ENCODE measurements at places on chromosomes 16 and 17. TPM values are rescaled to one million over a fixed set of nuclear protein-coding genes. Genes with fewer than 3 reads are reported as not detected.
A peak's percentile ranks its signal among the peaks of the same experiment; 100 is the strongest.

- DNase-seq: no peak
These were observed 152.6 kb upstream of the PMFBP1 start for GRCh38 chr16:72324578-72324977.

DNA sequence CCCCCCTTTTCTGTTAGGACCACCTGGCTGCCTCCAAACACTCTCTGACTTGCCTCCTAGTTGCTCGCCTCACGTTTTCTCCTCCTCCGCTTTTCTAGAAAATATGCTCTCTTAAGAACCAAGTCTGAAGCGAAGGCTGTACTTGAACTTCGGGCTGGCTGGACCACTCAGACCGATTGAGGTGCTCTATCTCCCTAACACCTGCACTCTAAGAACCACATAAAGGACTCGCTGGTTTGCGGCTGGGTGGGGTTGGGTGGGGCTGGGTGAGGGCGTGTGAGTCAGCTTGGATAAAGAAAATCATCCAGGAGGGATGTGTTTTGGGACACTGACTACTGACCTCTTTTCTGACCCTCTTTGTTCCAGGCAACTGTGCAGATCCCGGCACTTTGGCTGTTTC is 22.9 kb upstream of the TMEM220 start:
- DNase-seq: no peak

- DNase-seq: no peak
These were observed 2.5 kb upstream of the STARD3 start for GRCh38 chr17:39634384-39634871.

DNA sequence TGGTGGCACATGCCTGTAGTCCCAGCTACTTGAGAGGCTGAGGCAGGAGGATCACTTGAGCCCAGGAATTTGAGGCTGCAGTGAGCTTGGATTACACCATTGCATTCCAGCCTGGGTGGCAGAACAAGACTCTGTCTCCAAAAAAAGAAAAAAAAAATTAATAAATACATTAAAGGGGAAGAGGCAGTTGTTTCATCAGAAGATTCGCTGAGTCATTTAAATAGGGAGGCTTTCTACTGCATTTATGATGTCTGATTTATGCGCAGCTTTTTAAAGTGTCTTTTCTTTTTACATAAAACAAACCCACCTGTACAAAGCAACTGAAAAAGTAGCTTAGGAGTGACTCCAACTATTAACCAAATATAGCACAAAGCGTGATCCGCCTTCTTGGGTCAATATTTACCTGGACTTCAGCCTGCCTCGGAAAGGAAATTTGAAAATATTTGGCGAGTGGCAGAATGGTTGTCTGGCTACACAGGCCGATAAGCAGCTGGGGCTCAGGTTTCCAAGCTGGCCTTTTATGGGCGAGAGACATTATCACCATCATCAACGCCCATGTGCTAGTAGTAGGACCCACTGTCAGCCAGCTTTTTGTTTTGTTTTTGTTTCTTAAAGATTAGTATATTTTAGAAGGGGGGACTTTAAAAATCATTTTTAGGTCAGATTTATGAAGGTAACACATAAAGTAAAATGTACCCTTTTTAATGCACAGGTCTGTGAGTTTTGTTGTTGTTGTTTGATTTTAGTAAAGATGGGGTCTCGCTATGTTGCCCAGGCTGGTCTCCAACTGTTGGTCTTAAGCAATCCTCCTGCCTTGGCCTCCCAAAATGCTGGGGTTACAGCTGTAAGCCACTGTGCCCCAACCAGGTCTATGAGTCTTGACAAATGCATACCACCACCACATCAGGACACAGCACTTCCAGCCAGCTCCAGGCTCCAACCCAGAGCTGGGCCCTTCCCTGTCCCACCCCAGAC is 42.5 kb upstream of the RASD1 start:
- no peak for DNase-seq

DNA sequence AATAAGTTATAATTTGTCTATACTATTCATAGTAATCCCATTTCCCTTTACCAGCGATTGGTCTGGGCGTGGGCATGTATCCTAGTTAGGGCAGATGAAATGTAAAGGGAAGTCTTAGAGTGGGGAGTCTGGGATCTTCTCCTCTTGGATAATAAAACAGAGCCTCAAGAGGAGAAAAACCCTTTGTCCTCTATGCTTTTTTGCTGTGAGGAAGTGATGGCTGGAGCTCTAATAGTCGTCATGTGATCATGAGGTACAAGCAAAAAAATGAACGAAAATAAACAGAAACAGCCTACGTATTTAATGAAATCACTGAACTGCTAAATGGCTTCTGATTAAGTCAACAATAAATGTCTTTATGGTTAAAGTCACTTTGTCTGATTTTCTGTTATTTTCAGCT is 26.8 kb downstream of the EFCAB5 start:
- no peak for DNase-seq

- no peak for DNase-seq
These were observed 43.9 kb downstream of the CHD9 start for GRCh38 chr16:53098526-53099317.

- no peak for DNase-seq
These were observed 240.1 kb upstream of the AXIN2 start for GRCh38 chr17:65801513-65801912.

GRCh38 chr17:42456223-42457106 is 2.2 kb upstream of the ATP6V0A1 start:
- peak; percentile 66 for DNase-seq

- DNase-seq: no peak
These were observed 11.7 kb downstream of the LDHD start for GRCh38 chr16:75104836-75105235.

The MRPL38 gene
- total RNA-seq: 36.8 TPM

DNA sequence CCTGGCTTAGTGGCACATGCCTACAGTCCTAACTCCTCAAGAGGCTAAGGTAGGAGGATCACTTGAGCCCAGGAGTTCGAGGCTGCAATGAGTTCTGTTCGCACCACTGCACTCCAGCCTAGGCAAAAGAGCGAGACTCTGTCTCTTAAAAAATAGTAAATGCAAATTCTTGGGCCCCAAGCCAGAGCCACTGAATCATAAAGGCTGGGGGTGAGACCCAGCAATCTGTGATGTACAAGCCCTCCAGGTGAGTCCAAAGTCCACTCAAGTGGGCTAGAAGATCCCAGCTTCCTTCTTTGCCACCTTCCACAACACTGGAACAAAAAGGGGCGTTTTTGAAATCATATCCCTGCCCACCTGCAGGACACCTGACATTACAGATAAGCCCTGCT is 16.9 kb downstream of the TRIM25 start:
- DNase-seq: no peak

The NPIPB6 gene
- total RNA-seq: not detected

DNA sequence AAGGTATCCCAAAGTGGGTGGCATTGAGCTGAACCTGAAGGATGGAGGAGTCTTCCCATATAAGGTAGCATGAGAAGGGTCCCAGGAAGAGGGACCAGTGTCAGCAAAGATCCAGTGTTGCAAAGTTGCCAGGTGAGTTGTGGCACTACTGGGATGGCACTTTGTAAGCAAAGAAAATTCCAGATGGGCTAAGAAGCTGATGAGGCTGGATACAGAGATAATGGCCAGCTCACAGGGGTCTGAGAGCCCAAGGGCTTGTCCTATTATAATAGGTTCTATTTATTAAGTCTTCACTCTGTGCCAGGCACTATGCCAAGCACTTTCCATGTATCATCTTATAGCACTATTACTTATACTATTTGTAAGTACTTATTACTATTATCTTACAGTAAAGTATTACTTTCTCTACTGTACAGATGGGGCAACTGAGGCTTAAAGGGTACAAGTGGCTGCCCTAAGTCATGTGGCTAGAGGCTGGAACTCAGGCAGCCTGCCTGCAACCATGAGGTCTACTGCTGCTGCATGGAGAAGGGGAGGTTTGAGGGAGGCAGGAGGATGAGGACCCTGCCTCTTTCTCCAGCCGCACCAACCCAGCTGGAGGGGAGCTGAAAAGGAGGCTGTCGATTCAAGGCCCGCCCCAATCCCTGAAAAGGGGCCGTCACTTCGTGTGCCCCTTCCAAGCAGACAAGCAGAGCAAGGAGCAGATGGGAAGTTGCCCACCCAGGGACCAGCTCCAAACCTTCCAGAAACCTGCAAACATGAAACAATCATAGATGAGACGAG is 86.5 kb downstream of the C16orf78 start:
- DNase-seq: no peak

DNA sequence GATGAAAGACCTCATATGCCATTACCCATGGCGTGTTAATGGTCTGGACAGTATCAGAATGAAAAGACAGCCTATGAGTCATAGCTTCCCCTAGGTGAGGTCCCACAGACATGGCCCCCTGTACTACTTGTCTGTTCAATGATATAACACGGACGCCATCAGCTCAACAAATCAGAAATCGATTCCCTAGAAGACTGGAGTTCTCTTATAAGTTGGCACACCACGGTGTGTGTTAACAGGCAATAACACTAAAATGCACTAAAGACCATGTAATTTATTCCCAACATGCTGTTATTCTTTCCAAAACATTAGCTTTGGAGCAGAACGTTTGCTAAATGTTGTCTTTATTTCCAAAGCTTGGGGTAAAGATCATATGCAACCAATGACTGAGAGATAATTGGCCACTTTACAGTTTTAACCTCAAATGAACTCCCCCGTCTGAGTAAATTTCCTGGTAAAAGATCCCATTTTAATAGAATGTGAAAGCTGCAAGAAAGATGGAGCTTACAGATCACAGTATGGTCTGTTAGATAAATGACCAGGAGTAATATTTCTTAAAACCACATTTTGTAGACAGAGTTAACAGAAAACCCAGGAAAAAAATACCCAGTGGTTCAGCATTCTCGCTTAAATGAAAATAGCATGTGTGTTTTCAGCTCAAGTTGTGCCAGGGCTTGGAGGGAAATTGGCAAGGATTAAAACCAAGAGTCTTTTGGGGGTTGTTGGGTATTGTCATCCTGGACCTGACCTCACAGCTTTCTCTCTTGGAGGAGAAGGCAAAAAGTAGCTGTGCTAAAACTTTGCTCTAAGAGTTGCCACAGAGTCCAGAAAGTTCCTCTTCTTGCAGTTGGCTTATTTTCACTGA is 65.9 kb downstream of the PCTP start:
- DNase-seq: no peak

GRCh38 chr17:15742051-15742795 is 10.1 kb downstream of the TBC1D26 start:
- DNase-seq: no peak

DNA sequence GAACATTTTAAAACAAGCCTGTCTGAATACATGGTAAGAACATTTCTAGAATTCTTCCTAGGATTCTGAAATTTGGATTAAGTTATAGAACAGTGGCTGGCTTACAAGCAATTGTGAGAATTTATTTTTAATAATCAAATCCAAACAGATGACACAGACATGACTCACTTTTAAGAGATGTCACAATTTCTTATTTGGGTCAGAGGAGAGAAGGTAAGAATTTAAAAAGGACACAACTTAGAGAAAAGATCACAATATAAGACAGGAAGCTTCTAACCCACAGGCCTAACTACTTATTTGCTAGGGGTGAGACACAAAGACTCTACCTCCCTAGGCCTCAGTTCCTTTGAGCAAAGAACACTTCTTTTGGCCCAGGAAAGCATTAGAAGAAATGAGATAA is 32.7 kb downstream of the ZZEF1 start:
- no peak for DNase-seq

- peak; percentile 72 for DNase-seq
These were observed 11.5 kb downstream of the CCL16 start for GRCh38 chr17:35969558-35970380.

DNA sequence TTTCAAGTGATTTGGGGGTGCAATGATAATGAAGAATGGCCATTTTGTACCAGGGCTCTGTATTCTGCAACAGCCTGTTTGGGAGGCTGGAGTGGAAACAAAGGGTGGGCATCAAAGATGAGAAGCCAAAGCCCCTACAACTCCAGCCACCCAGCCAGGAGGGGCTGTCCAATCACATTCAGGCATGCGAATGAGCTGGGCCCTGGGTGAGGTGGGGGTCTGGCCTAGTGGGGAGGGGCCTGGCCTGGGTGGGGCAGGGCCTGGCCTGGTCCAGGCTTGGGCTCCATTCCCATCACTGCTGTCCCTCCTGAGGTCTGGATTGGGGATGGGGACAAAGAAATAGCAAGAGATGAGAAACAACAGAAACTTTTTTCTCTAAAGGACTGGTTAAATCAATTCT is 6.4 kb downstream of the AOC3 start:
- no peak for DNase-seq

The DNAJA2 gene
- 47.0 TPM for total RNA-seq

- peak; percentile 87 for DNase-seq
These were observed at the start of gene EIF4A3 for GRCh38 chr17:80147035-80147822. Gene EIF4A3, minus strand, starts transcription at chr17:80147128. Its CDS starts 167 bp downstream, at chr17:80146961.

GRCh38 chr16:80114699-80115098 is 426.1 kb upstream of the DYNLRB2 start:
- no peak for DNase-seq

DNA sequence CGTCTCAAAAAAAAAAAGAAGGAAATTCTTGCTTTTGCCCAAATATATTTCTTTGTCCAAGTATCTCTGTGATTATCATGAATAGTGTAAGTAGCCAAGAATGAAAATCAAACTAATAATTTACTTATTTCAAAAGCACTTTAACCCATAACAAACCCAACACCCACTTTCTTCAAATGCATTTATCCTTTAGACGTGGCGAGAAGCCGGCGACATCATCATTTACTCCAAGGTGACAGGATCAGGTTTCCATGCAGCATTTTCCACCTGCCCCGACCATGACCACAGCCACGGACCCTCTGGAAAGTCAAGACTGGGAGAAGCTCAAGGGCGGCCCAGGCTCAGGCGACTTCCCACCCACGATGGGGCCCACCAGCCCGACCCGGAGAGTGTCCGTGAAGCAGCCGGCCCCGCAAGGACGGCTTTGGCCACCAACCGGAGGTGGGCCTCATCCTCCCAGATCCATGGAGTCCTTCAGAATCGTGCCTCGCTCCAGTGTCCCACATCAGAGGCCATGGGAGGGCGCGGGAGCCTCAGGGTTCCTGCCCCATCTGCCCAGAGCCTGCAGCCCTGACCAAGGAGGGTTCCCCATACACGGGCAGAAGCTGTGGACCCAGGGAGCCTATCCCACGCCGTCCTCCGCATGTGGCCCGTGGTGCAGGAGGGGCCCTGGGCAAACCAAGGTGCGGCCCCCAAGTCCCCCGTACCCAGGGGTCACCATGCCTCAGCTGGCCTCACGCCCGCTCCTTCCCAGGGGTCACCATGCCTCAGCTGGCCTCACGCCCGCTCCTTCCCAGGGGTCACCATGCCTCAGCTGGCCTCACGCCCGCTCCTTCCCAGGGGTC is 18.7 kb downstream of the UTS2R start:
- DNase-seq: no peak

GRCh38 chr17:38733282-38733981 is 3.3 kb downstream of the CISD3 start:
- DNase-seq: no peak

All from glomerular endothelial cell (primary cell).